ENCODE measurements at places on chromosomes 16 and 17.

DNA sequence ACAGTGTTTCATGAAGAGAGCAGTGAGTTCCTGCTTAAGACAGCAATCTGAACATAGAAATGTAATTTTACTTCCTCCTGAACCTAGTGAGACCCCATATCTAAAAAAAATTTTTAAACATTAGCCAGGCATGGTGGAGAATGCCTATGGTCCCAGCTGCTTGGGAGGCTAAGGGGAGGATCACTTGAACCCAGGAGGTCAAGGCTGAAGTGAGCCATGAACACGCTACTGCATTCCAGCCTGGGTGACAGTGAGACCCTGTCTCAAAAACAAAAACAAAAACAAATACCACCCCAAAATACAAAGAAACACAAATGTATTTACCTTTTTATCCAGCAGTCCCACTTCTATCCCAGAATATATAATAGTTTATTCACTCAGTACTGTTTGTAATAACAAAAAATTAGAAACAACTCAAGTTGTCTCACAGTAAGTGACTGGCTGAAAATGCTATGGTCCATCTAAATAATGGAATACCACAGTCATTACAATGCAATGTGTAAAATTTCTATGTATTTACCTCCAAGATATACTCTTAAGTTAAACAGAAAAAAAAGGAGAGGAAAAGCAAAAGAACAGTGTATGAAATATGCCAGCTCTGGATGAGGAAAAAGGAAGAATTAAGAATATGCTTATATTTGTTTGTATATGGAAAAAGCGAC lies 16.3 kb downstream of the CFDP1 start:
- no peak for DNase-seq

DNA sequence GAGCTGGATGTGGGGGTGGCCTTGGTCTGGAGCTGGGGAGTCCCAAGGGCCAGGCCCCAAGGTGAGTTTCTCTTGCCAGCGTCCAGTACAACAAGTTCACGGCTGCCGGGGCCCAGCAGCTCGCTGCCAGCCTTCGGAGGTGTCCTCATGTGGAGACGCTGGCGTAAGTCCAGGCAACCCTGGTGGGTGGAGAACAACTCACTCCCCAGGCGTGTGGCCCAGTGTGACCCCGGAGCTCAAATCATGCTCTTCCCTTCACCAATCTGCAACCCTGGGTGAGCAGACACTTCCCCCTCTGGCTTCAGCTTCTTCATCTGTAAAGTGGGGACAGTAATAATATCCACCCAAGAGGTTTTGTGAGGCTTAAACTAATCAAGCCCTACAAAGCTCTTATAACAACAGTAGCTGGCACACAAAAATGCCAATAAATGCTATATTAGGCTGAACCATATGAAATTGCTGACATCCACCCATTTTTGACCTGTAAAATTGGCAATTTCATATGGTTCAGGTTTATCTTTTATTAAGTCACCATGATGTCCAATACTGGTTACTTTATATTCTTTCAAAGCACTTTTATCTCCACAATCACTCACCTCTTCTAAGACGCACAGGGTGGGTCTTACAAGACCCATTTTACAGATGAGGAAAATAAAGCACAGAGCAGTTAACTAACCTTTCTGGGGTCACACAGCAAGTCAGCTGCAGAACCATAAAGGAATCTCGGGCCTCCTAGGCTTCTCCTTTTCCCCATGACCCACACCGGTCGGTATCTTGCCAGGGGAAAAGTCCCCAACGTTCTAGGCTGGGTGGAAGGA lies 19.7 kb downstream of the DEXI start:
- no peak for DNase-seq

GRCh38 chr17:1999557-2000251 lies 25.4 kb downstream of the RTN4RL1 start:
- no peak for DNase-seq

DNA sequence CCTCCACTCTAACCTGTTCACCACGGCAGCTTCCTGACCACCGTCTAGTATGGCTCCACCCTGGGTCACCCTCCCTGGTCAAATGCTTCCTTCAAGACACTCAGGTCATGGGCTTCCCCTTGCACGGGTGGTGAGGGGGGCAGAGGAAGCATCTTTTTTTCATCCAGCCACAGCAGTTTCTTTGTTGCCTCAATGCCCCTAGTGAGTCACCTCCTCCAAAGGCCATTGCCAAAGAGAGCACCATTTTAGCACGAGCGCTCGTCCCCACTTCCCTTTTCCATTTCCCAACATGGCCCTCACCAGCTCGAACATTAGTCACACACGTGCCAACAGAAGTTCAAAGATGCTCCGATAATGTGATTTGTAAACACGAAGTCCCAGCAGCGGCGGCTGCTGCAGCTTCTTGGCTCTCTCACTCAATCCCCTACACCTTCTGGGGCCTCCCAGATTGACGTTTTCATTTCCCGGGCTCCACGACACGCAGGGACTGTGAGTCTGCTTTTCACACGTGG lies 134.6 kb downstream of the GAS7 start:
- peak; percentile 38 for DNase-seq

All from CD4-positive, alpha-beta T cell treated with Interleukin-21 for 1 hour (primary cell).